ENCODE measurements at places on chromosomes 5 and 9.
A peak's percentile ranks its signal among the peaks of the same experiment; 100 is the strongest.

GRCh38 chr5:117486879-117487391, 912.3 kb upstream of the SEMA6A start:
- peak; percentile 81 for DNase-seq

GRCh38 chr5:103232393-103232999, 26.1 kb upstream of the MACIR start:
- no peak for DNase-seq

DNA sequence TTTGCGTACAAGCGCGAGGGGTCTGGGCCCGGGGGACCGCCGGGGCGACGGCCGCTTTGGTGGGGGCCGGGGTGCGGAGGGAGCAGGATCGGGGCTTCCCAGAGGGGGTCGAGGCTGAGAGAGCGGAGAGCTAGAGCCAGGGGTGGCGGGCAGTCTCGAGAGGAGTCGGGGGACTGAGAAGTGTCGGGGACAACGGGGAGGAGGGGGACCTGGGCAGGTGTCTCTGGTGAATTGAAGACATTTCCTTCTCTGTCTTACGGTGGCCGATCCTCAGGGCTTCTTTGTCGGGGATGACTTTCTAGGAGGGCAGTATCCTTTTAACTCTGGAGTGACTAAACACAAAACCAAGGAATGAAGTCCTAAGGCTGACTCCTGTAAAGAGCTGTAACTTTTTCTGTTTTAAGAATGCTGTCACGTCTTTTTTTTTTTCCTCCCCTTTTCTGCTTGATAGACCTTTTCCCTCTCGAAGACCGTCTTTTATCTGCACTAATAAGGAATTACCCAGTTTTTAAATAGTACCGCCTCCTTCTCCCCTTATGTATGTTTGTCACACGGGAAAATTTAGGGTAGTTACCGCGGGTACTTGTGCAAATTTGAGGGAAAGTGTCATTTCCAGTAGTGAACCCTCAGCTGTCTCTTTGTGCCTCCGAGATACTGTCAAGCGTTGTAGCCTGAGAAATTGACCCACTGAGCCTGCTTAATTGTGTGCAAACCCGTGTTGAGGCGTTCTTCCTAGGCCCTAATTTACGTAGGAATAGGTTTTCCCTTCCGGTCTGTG, 822 bp downstream of the DENND4C start:
- no peak for DNase-seq

DNA sequence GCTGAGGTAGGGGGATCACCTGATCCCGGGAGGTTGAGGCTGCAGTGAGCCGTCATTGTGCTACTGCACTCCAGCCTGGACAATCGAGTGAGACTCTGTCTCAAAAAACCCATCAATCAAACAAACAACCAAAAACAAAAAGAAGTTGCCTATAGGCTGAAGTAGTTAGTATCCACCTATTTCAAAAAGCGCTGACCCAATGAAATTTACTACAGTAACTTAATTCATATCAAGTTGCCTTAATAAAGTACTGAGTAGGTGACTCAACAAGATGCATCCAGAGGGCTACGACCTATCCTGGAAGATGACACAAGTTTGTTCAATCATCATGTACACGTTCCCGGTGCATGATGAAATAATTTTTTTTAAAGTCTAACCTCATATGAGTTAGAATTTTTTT, 648.6 kb upstream of the DMAC1 start:
- no peak for DNase-seq

GRCh38 chr5:179308563-179309382, 36.5 kb downstream of the ADAMTS2 start:
- DNase-seq = no peak

GRCh38 chr5:96823900-96824380, 16.2 kb upstream of the ERAP1 start:
- no peak for DNase-seq

DNA sequence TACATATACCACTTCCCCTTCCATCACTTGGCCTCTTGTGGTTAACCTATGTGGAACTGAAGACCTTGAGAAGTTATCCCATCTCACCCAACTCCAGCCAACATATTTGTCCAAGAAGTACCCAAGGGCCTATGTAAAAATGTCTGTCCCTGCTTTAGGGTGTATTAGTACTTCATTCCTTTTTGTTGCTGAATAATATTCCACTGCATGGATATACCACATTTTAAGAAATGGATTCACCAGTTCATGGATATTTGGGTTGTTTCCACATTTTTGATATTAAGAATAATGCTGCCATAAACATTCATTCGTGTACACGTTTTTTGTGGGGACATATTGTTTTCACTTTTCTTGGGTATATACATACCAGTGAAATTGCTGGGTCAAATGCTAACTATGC, 28.6 kb downstream of the IDNK start:
- DNase-seq = no peak

GRCh38 chr5:76402886-76403765, at the start of gene IQGAP2:
Gene IQGAP2, plus strand, starts transcription at chr5:76403285. Its CDS starts 261 bp downstream, at chr5:76403546.
- no peak for DNase-seq

DNA sequence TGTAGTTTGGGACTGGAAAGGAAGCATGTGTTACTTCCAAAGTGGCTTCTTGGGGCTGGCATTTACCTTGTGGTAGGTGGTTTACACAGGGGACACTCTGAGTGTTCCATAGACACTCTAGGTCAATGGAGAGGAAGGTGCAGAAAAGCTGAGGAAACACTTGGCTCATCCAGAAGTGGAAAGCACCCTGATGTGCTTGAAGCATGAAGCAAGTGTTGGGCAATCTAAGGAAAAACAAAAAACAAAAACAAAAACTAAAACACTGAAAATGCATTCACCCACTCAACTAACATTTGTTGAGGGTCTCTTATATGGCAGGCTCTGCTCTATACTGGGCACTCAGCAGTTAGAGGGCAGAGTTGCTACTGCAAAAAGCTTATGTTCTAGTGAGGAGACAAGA, 2.9 kb upstream of the ERAP2 start:
- no peak for DNase-seq

- no peak for DNase-seq
Observed at GRCh38 chr9:33065157-33066076, 11.1 kb downstream of the SMU1 start.

GRCh38 chr5:173625261-173625660, 8.8 kb upstream of the BOD1 start:
- DNase-seq = no peak
